ENCODE measurements at places on chromosomes 7 and 10.

DNA sequence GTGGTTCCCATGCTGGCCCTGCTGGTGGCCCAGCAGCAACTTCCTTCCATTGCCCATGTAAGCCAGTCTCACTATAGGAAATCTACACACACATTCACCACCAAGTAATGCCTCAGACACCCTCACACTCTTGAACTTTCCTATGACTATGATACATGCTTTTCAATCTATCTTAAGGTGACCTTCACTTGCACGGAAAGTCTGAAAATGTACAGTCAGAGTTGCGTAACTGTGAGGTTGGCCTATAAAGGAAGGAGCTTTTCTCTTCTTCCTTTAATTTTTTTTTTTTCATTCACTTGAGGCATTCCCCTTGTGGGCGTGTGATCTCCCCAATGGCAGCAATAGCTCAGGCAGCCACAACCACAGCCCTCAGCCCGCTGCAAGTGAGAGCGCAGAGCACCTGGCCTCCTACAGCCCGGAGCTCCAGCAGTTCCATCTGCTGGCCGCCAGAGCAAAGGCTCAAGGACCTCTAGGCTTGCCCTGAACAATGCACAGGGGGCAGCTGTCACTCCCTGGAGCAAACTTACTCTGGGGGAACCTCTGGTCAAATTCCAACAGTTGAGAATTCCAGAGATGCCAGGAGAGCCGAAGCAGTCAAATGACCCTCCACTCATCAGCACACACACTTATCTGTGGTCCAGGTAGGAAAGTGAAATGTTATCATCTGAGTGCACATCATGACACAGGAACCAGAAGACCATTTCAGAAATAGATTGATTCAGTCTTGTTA is 123.1 kb upstream of the ADO start:
- peak; percentile 69 for ATAC-seq

- no peak for ATAC-seq
Observed at GRCh38 chr10:50636618-50637579, 13.1 kb upstream of the SGMS1 start.

DNA sequence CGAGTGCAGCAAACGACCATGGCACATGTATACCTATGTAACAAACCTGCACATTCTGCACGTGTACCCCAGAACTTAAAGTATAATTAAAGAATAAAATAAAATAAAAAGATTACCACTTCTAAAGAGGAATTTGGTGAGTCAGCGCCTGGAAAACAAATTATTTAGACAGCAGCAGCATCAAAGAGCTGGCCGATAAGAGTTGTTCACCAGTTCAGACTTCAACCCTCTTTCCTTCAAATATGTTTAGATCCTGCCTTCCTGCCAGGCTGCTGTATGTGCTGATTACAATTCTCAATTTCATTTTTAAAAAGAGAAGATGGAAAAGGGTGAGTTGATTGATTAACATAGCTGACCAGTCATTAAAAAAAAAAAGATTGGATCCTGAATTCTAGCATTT is 672.0 kb upstream of the NRP1 start:
- no peak for ATAC-seq

- no peak for ATAC-seq
Observed at GRCh38 chr7:78350391-78350790, 551.8 kb downstream of the PHTF2 start.

- ATAC-seq, result no peak
Observed at GRCh38 chr7:128042012-128042411, 10.8 kb upstream of the LRRC4 start.

DNA sequence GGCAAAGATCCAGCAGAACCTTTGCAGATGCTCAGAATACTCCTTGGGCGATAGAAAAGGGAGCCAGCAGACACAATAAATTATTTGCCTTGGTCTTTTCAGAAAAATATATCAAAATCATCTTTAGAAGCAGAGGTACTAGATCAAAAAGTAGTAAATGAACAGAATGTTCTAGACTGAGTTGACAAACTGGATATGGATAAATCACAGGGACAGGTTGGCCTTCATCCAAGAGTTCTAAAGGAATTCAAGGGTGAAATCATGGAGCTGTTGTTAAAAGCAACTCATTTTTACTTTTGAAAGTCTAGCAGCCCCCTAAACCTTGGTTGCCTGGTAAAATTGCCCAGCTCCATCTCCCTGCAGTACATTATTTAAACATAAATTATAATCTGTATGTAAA is 99.1 kb downstream of the PLCE1 start:
- ATAC-seq, result no peak

- no peak for ATAC-seq
Observed at GRCh38 chr7:140898786-140899536, 25.8 kb downstream of the BRAF start.

DNA sequence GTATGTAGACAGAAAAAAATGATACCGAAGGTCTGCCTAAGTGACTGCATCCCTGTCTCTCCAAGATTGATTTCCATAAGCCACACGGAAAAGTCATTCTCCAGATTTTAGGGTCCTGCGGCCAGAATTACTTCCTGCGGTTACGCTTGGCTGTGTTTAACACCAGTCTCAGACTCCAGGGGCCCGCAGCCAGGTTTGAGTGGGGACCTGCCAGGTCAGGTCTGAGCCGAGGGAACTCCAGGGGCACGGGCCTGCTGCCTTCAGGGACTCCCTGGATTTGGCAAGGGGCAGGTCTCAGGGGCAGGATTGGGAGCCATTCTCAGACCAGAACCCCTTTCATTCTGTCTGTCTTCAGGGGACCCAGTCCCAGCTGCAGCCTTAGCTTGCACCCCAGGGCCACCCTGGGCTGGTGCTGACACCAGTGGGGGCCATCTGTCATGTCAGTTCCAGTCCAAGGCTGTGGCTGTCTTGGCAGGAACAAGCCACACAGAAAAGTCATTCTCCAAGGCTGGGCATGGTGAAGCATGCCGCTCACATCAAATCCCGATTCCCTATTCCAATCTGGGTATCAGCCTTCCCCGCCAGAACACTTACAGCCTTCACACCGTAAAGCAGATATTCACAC is 39.0 kb downstream of the TMEM120A start:
- no peak for ATAC-seq

- no peak for ATAC-seq
Observed at GRCh38 chr7:68417659-68418058, 1180.6 kb upstream of the AUTS2 start.

DNA sequence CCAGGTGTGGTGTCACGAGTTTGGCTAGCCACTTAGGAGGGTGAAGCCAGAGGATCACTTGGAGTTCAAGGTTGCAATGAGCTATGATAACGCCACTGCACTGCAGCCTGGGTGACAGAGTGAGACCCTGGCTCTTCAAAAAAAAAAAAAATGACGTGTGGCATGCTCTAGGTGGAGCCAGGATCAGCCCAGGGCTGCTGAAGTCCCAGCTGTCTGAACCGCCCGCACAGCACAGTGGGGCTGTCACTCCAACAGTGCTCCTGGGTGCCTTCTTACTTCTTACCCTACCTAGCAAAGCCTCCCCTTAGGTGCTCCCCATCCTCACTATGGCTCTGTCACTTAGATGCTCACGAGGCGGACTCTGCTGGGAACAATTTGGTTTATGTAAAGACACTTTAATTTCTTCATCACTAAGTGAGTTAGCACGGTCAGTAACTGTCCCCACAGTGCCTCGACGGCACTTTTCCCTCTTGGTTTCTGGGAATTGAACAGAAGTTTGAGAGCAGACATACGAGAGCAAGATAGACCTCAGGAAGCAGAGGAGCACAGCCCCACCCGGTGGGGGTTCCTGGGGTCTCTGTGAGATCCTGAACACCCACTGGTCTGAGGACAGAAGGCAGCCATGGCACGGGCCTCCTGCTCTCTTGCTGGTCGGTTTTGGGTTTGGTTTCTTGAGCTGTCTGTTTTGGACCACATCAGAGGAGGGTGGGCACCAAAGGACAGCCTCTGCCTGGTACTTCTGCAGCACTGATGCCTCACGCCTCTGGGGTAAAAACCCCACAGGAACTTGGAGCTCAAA is 66.2 kb upstream of the BTBD16 start:
- peak; percentile 26 for ATAC-seq

- ATAC-seq, result no peak
Observed at GRCh38 chr7:102913826-102914225, 1.0 kb downstream of the LRRC17 start.

GRCh38 chr10:932589-932988 is 1.1 kb upstream of the LARP4B start:
- no peak for ATAC-seq

GRCh38 chr10:58859526-58859925 is 316.9 kb upstream of the PHYHIPL start:
- no peak for ATAC-seq

GRCh38 chr7:99383203-99383602 is 8.7 kb downstream of the ARPC1B start:
- ATAC-seq, result no peak

- ATAC-seq, result peak; percentile 8
Observed at GRCh38 chr10:17747883-17748550, 4.0 kb upstream of the TMEM236 start.

GRCh38 chr7:27767374-27767773 is 27.4 kb downstream of the TAX1BP1 start:
- no peak for ATAC-seq

DNA sequence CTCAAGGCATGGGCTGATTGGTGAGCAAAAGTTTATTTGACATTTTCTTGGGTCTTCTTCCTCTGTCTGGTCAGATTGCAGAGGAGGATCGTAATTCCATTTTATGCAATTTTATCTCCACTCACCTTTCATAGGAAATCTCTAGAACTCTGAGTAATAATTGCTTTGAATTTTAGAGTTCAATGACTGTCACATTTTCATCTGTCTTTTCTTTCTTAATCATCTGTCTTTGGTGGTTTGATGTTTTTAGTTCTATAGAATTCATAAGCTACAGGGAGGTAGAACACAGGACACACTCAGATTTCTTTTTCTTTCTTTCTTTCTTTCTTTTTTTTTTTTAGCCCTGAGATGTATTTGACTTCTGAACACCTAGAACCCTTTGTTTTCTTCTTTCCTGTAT is 11.6 kb downstream of the GATA3 start:
- ATAC-seq, result no peak

GRCh38 chr10:1356349-1356748 is 300.2 kb downstream of the WDR37 start:
- no peak for ATAC-seq

GRCh38 chr7:116593359-116594075 is 68.7 kb downstream of the CAV1 start:
- ATAC-seq, result no peak

DNA sequence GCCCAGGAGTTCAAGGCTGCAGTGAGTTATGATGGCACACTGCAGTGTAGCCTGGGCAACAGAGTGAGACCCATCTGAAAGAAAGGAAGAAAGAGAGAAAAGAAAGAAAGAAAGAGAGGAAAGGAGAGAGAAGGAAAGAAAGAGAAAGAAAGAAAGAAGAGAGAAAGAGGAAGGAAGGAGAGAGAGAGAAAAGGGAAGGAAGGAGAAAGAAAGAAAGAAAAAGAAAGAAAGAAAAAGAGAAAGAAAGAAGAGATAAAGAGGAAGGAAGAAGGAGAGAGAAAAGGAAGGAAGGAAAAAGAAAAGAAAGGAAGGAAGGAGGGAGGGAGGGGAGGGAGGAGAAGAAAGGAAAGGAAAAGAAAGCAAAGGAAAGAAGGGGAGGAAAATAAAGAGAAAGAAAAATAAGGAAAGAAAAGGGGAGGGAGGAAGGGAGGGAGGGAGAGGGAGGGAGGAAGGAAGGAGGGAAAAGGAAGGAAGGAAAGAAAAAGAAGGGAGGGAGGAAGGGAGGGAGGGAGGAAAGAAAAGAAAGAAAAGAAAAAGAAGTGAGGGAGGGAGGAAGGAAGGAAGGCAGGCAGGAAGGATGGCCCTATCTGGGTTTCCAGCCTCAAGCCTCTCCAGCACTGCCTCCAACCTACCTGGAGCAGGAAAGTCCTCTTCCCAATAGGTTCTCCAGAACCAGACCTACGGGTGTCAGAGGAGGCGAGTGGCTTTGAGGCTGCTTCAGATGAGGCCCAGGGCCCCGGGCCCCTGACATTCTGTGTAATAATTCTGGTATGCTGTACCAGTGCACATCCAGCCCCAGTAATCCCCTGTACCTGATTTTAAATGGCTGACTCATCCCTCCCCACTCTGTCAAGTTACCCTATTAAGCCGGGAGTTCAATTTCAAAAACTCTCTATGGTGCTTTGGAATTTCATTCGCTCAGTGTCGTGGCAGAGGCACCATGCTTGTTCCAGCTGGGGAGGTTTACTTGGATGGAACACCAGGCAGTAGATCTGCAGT is 6.8 kb upstream of the PARD3 start:
- peak; percentile 78 for ATAC-seq

- ATAC-seq, result no peak
Observed at GRCh38 chr7:40804477-40805215, 669.8 kb downstream of the SUGCT start.

DNA sequence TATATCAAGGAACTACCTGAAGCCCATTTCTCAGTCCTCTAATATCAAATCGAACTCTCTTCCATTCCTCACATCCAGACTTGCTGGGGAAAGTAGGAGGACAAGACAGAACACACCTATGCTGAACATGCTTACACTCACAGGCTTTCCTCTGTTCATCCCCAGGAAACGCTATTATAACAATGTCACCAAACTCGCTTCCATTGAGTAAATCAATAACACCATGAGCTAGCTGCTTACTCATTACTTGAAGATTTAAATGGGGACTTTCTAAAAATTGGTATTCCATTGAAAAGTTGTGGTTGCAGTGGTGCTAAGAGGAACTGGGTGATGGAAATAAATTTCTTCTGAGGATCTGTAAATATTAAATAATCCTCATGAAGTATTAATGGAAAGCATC is 88.8 kb downstream of the SLC25A13 start:
- ATAC-seq, result no peak

GRCh38 chr7:48298779-48299178 is 127.5 kb downstream of the ABCA13 start:
- ATAC-seq, result peak; percentile 84

- no peak for ATAC-seq
Observed at GRCh38 chr10:14302035-14302434, 28.7 kb downstream of the FRMD4A start.

- peak; percentile 70 for ATAC-seq
Observed at GRCh38 chr7:25259487-25260243, 31.4 kb upstream of the NPVF start.

DNA sequence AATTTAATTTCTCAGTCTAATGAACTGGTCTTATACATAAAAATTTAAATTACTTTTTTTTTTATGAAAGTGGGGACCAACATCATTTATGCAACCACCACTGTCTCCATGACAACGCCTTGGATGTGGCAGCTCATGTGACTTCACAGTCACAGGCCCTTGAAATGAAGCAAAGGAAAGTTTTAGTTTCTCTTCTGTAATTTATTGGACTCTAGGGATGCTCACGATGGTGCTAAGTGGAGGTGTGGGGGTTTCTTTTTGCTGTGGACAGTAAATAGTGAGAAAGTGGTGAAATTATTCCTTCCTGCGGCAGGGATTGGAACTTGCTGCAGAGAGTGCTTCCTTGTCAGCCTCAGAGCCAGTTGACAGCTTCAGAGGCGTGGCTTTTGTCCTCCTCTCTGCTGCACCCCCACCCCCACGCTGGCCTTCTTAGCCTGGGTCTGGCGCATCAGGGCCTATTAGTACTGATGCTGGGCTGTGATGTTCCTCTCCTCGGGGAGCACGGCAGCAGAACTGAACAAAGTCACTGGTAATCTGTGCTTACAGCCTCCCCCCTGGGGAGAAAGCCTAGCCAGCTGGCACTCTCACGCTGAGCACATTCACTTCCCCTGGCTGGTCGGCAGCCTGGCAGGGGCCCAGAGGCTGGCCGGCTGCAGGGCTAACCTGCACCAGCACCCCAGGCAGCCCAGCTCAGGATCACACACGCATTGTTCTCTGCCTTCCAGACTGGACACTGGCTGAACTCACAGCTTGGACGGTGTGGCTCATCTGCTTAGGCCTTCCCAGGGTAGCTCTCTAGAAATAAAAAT is 517.5 kb upstream of the GALNT17 start:
- peak; percentile 64 for ATAC-seq

All from esophagus mucosa (tissue), 1 donor.